ENCODE measurements at places on chromosomes 11 and 22. TPM values are rescaled to one million over a fixed set of nuclear protein-coding genes. Genes with fewer than 3 reads are reported as not detected.

The FXYD6 gene
- 1.7 TPM for total RNA-seq

The C11orf87 gene
- total RNA-seq, result 0.05 TPM

The MMP7 gene
- not detected for total RNA-seq

The COA4 gene
- total RNA-seq, result 205 TPM

DNA sequence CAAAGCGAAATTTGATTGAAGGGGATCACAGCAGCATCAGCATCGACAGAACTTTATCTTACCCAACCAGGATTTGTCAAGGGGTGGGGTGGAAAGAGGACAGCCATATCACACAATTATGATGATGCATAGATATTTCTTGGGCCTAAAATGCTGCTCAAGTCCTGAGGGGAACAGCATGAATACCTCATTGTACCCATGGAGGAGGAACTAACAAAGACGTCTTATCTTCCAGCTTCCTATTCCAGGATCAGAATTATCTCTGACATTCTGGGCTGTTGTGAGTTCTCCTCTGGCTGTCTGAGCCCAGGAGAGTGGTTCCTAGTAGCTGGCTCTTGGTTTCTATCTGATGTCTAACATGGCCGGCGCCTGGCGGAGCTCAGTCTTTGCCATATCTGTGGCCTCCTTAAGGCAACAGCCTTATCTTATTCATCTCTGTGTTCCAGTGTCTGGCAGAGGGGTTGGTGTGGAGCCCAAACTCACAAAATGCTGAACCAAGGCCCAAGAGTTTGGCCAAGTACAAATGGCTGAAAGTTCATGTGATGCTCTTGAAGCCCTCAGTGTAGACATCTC, 68.2 kb upstream of the TIMP3 start:
- no peak for DNase-seq

DNA sequence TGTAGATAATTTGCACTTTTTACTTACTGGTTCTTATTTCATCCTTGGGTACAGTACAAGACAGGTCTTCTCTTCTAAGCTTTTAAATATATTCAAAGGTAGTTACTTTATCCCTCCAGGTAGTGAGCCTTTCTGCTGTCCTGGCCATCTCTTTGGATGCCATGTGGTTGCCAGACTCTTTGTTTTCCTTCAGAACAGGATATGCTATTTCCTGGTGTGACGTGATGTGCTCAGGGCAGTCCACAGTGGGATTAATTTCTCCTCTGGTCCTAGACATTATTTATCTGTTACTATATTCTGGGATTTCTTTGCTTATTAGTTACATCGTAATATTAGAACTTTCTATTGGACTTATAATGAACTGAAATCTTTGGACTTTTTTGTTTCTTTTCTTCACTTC, 63.7 kb downstream of the PPP6R3 start:
- DNase-seq, result no peak

- no peak for DNase-seq
These were observed 43.7 kb downstream of the CADM1 start for GRCh38 chr11:115460512-115460911.

DNA sequence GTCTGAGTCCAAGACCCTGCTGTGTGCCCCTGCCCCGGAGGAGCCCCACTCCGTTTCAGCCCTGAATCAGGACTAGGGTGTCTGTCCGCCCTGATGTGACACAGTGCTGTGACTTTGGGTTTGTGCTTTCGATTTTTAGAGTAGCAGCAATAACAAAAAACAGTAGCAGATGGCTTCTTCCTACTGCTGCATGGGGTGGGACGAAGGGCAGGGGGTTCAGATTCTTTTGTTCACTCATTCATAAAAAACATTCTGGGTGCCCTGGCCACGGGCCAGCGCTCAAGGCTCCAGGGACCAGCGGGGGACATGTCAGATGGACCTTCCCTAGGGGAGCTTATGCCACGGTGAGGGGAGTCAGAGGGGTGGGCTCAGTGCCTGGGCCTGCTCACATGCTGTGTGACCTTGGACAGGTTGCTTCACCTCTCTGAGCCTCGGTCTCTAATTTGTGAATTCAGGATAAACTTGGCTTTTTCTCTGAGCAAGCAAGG, 24.6 kb upstream of the PRR5 start:
- no peak for DNase-seq

- no peak for DNase-seq
These were observed 98.3 kb downstream of the TYR start for GRCh38 chr11:89275966-89276365.

- no peak for DNase-seq
These were observed 2.8 kb downstream of the ARSA start for GRCh38 chr22:50625131-50625567.

DNA sequence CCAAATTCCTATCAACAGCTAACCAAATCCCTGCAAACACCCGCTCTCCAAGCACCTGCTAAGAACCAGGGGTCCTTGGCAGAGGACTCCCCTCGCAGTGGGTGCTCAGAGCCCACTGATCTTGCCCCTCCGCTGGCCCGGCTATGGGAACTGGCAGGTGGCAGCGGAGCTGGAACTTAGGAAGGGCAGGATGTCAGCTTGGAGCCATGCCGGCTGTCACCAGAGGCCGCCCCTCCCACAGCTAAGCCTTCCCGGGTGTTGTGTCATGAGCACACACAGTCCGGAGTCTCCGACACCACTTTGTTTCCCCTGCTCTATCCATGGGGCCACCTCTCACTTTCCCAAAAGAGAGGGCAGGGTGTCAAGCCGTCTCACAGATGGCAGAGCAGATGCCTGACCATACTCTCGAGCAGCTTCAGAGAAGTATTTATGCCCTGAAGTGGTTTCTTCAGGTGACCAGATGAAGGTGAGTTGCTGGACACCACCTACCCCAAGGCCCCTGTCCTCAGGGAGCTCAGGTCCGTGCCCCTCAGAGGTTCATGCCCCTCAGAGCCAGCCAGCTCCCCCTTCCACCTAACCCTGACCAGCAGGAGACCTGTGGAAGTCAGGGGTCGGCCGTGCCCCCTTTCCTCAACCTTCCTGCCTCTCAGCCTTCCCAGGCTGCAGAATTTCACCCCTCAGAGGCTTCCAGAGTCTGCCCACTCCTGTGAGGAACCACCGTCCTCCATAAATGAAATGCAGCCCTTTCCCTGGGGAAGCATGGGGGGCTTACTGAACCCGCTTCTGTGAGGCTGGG, 545.7 kb upstream of the B3GAT1 start:
- no peak for DNase-seq

DNA sequence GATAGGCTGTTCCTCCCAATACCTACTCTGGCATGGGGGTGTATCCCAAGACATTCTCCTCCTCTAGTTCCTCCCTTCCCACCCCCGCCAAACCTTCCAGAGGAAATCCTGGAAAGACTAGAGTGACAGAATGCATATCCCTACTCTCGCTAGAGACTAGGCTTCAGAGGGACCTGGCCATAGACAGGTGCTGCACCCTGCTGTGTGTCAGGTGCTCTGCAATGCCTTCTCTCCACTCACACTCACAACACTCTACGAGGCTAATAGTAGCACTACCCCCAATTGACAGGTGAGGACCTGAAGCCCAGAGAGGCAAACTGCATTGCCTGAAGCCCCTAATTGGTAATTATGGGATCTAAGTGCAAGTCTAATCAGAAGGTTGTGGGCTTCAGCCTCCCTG, 46.2 kb upstream of the LMO1 start:
- DNase-seq, result no peak

GRCh38 chr22:28885939-28886338, 2.6 kb downstream of the ZNRF3 start:
- DNase-seq, result no peak

- no peak for DNase-seq
These were observed 1290.9 kb downstream of the BRD1 start for GRCh38 chr22:48536541-48537342.

DNA sequence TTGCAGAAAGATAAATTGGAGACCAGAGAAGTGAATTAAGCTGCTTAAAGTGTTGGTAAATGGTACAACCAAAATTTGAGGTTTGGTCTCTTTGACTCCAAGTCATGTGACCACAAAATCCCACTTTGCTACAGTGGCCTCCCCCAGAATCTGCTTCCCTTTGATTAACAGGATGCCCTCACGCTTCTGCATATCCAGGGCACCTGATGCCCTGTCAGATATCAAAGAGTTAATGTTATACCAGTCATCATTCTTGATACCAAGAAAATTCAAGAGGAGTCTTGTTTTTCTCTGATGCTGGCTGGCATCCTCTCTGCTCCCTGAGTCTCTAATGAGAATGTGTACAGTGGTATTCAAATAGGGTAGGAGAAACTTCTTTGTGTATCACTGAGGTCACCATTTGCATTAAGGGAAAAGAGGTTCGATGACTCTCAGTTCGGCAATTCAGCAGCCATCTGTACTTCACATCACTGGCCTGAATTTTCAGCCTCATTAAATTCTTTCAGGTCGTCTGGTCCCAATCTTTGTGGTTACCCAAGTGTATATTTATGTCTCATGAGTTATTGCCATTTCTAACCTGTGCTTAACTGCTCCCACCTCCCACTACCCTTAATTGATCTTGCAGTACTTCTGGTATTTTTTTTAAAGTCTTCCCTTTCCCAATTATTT, 73.9 kb downstream of the BDNF start:
- DNase-seq, result no peak

DNA sequence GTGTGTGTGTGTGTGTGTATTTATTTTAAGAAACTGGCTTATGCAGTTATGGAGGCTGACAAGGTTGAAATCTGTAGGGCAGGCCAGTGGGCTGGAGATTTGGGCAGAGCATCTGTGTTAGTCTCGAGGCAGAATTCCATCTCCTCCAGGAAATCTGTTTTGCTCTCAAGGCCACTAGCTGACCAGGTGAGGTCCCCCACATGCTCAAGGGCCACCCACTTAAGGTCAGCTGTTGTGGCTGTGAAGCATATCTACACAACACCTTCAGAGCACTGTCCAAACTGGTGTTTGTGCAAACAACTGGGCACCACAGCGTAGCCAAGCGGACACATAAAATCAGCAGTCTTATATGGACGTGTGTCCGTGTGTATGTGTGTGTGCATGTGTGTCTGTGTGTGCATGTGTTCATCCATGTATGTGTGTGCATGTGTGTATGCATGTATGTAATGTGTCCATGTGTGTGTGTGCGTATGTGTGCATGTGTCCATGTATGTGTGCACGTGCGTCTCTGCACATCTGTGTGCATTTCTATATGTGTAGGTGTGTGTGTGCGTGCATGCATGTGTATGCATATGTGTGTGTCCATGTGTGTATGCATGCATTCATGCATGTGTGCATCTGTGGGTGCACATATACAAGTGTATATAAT, 400.9 kb downstream of the BRD1 start:
- no peak for DNase-seq

DNA sequence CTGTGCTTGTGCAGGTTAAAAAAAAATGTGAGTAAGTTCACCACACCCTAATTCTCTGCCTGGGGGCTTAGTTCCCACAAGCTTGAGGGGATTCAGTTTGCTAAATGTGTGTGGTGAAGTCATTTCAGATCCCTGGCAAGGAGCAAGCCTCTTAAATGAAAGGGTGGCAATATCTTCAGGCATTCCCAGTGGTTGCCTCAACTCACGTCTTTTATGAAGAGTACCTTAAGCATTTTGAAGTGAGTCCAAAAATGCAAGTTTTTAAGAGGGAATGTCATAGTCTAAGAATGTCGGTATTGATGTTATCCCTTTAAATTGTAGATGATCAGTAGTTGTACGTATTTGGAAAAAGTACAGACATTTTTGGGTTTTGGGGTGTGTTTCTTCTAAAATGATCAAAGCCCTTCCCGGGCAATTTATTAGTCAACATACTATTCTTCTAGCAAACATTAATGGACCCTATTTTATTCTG, 4.9 kb downstream of the TCP11L1 start:
- DNase-seq, result peak; percentile 21

GRCh38 chr22:26737262-26737661, 79.9 kb downstream of the MIAT start:
- DNase-seq, result no peak

DNA sequence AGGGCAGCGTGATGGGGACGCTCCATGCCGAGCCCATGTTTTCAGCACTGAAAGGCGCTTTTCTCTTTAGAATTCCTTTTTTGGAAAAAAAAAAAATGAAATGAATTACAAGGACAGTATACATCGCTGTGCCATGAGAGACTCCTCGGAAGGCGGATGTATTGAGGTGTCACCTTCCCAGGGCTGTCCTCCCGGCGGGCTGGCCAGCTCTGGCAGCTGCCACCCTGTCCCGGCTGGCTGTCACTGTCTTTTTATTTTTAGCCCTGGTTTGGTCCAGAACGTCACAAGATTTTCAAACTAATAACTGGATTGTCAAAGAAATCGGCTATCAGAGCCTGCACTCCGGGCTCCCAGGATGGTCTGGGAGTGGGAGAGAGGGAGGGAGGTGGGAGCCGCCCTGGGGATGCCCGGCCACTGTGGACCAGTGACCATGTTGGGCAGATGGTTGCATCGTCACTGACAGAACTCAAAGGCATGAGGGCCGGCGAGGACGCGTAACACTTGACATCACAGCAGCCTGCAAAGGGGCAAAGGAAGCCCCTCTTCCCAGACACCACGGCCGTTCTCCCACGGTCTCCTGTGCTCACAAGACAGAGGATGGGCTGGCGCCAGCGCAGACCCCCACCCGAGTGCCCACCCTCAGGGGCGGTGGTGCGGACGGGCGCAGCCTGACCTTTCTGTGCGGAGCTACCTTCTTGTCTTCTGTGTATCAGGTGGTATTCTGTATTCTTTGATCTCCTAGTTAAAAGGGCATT, 392.9 kb downstream of the TBC1D22A start:
- peak; percentile 33 for DNase-seq

- no peak for DNase-seq
These were observed 2.2 kb downstream of the MAPK12 start for GRCh38 chr22:50259302-50259701.

DNA sequence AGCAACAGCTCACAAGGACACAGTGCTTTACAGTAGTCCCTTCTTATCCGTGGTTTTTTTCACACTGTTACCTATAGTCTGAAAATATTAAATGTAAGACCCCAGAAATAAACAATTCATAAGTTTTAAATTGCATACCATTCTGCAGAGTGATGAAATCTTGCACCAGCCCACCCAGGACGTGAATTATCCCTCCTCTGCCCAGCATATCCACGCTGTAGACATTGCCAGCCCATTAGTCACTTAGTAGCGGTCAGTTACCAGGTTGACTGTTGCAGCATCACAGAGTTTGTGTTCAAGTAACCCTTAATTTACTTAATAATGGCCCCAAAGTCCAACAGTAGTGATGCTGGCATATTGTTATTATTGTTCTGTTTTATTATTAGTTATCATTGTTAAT, 3.6 kb downstream of the CLTCL1 start:
- peak; percentile 80 for DNase-seq

DNA sequence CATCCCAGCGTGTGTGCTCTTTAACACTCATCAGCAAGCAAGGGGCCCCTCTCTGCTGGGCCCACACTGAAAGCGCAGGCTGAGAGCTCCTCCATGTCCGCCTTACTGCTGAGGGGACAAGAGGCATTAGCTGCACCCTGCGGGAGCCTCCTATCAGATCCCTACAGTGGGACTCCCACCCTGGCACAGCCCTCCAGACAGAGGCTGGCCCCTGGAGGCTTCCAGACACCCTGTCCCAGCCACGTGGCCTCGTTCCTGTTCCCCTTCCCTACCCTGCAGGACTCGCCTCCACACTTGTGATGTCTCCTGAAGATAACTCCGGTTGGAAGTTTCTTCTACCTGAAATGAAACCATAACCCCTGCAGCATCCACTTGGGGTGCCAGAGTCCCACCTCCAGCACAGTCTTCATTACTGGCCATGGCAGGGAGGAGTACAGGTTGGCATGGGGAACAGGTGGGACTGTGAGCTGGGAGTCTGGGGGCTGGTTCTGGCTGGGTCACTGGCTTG, 5.0 kb upstream of the SH3BP1 start:
- no peak for DNase-seq

Measured in myocyte (in vitro differentiated cells).